Activated CD4-positive, alpha-beta memory T cell treated with anti-CD3 and anti-CD28 coated beads, Interleukin-2, amount 10 ng/mL, durations not matched to agents 7 days and 5 days (primary cell): ENCODE measurements at places on chromosomes 16 and 17. TPM values are rescaled to one million over a fixed set of nuclear protein-coding genes. Genes with fewer than 3 reads are reported as not detected.
A peak's percentile ranks its signal among the peaks of the same experiment; 100 is the strongest.

Gene TMEM238L
- total RNA-seq = not detected

Gene HIGD1B
- total RNA-seq = not detected

Gene KRT32
- total RNA-seq = not detected

Gene SRL
- total RNA-seq = not detected

Gene RDM1
- 16.9 TPM for total RNA-seq

Gene CREBBP
- total RNA-seq = 56.6 TPM

Gene PRAC2
- not detected for total RNA-seq

Gene RNF40
- total RNA-seq = 96.2 TPM

Gene CD300A
- 74.2 TPM for total RNA-seq

Gene HBA2
- total RNA-seq = not detected

Gene VMP1
- 398 TPM for total RNA-seq

DNA sequence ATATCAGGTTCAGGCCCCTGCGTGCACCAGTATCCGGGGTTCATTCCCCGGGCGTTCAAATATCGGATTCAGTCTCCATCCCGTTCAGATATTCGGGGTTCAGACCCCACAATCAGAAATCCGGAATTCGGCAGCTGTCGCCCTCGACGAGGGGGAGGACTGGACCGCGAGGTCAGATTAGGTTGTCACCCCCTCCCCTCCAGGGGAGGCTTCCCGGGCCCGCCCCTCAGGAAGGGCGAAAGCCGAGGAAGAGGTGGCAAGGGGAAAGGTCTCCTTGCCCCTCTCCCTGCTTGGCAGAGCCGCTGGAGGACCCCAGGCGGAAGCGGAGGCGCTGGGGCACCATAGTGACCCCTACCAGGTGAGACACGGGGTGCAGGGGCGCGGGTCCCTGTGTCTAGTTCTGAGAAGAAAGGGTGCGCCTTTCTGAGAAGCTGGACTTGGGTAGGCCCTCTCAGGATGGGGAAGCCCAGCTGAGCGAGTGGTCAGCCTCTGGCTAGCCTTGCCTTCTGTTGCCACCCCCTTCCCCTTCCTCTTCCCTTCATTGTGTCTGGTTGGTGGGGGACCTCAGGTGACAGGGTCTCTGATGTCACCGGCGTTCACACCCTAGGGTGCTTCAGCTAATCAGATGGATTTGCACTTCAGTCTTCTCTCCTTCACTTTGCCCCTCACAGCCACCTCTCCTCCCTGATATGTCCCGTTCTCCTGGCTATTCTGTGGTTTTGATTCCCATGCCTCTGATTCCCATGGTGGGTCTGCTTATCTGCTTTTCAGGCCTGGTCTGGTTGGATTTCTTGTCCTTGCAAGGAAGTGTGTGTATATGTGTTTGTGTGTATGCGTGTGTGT is 844 bp downstream of the TAOK2 start:
- DNase-seq = peak; percentile 42

DNA sequence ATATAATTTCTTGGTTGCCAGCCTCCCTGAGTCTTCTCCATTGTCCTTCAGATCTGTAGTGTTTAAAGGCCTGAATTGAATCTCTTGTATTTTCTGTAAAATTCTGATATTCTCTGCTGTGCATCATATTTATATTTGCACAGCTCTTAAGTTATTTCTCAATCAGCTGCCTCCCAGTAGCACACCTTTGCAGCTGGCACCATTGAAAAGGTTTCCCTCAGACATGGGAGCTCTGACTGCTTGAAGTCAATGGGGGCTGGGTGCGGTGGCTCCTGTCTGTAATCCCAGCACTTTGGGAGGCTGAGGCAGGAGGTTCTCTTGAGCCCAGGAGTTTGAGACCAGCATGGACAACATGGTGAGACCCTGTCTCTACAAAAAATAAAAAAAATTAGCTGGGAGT is 40.4 kb downstream of the PITPNC1 start:
- no peak for DNase-seq

DNA sequence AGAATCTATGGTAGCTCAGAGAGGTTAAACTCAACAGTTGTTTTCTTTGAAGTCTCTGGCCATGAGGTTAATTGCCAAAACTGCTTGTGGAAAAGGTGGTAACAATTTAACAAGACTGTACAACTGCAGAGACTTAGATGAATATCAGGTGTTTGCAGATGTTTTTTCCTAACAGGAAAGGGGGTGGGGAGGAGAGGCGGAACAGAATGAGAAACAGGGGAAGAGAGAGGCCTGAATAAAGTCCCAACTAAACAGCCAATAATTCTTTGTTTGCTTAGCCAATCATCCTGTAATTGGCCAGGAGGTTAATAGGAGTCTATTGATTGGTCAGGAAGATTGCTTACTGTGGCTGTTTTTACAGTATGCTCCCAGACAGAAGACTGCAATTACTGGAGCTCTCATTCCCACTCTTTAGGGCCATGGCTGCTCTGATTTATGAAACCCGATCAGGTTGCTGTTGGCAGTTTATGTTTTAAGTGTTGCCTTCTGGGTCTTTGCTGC is 249.7 kb upstream of the TBX2 start:
- DNase-seq = no peak

GRCh38 chr16:47258874-47259461 is 115.2 kb upstream of the NETO2 start:
- no peak for DNase-seq

- DNase-seq = no peak
Measured at GRCh38 chr16:87366288-87366687, 17.3 kb downstream of the FBXO31 start.

GRCh38 chr17:19728084-19728495 is 11.7 kb upstream of the SLC47A2 start:
- DNase-seq = no peak

- no peak for DNase-seq
Measured at GRCh38 chr17:79184219-79184618, 109.6 kb downstream of the ENGASE start.

GRCh38 chr17:82385559-82386254 is 14.1 kb downstream of the UTS2R start:
- no peak for DNase-seq

- DNase-seq = no peak
Measured at GRCh38 chr17:72053449-72053848, 67.4 kb upstream of the SOX9 start.

DNA sequence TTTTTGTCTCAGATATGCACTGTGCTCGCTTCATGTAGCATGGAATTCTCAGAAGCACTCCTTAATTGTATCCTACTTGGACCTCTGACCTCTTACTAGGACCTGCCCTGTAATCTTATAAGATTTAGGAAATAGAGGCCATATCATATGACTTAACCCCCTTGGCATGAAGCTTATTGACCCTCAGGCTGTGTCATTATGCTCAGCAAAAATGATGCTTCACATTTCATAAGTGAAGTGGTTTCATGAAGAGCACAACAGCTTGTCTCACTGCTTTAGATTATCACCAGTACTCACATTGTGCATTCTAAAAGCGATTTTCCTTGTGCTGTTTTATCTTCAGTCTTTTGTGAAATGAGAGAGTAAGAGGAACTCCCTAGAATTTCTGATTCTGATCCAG is 6.4 kb downstream of the PHKB start:
- no peak for DNase-seq

DNA sequence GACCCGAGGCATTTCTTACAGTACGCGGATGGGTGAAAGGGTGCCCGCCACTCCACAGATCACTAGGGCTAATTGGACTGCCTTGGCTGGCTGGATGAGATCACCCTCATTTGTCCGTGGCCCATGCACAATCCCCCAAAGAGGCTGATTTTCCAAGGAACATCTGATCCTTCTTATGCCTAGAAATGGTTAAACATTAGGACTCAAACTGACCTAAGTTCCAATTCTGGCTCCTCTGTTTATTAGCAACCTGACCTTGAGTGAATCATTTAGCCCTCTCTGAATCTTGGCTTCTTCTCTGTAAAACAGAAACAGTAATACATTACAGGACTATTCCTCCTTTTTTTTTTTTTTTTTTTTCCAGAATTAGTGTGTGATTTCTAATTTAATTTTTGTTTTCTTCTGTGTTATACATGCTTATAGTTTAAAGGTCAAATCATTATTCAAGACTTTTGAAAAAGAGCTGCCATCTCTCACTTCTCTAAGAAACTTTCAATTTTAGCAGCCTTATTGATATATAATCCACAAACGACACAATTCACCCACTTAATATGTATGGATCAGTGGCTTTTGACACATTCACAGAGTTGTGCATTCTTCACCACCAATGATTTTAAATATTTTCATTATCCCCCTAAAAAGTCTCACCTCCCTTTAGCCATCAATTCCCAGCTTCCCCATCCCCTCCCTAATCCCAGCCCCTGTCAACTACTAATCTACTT is 45.4 kb upstream of the TMEM132E start:
- DNase-seq = no peak

- DNase-seq = no peak
Measured at GRCh38 chr16:8776129-8776584, 21.3 kb downstream of the TMEM186 start.

- DNase-seq = no peak
Measured at GRCh38 chr16:2515180-2515851, 1.6 kb downstream of the ATP6V0C start.

DNA sequence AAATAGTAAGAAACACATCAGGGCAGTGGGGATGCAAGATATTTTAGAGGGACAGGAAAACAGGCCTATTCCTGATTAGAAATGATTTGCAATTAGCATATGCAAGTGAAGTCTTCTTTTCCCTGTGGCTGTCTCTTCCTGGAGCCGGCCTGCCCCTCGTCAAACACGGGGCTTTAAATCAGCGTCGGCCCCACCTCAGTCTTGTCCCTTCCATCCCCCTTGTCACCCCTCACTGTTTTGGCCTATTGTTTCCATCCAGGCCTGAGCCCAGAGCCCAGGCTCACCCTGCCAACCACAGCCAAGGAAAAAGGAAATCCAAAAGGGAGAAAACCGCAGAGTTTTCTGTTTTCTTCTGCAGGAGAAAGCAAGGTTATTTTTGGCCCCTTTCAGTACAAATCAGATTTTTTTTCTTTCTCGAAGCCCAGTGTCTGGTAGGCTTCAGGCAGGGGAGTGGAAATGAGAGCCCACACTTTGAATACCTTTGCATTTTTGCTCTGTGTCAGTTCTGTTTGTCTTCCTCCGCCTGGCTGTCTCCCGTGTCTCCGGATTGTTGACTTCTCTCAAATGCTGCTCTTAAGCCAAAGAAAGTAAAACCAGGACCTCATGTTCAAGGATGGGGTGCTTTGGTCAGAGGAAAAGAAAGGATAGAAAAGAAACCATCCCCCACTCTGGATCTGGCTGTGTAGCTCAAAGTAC is 399.9 kb upstream of the CDH11 start:
- no peak for DNase-seq

GRCh38 chr17:66076546-66077190 is 115.3 kb downstream of the CEP112 start:
- DNase-seq = no peak

GRCh38 chr17:3693141-3693540 is 2.8 kb downstream of the P2RX5 start:
- DNase-seq = no peak

DNA sequence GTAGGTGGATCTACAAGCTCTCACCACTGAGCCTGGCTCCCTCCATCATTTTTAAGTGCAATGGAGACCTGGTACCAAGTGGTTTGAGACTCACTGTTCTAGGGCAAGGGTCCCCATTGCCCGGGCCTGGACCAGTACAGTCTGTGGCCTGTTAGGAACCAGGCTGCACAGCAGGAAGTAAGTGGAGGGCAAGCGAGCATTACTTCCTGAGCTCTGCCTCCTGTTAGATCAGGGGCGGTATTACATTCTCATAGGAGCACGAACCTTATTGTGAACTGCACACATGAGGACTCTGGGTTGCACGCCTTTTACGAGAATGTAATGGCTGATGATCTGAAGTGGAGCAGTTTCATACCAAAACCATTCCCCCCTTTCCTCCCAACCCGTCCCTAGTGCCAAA is 6.8 kb upstream of the ZNF594 start:
- no peak for DNase-seq

DNA sequence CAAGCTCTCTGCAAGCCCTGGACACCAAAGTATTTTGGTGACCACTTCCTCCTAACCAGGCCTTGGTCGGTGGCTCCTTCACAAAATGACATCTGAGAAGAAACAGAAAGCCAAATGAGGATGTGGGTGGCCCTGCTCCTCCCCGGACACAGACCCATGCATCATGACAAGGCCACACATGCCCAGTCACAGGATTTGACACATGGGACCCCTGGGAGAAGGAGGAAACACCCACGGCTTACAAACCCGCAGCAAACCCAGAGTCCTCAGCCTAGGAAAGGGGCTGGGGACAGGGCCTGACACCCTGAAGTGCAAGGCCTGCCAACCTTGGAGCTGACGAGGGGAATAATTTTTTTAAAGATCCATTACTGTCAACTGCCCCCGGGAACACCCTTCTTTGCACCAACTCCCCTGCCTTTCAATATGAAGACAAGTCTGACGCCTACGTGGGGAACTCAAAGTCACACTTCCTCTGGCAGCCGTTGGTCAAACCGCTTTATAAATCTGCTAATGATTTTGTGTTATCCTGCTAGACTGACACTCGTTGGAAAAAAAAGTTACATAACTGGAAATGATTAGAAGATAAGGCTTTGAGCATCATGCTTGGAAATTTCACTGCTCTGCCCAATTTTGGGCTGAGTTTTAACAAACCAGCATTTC is 41.3 kb downstream of the GAS7 start:
- peak; percentile 16 for DNase-seq

- DNase-seq = no peak
Measured at GRCh38 chr17:75059369-75060345, 12.6 kb downstream of the KCTD2 start.

- peak; percentile 35 for DNase-seq
Measured at GRCh38 chr16:4649744-4650442, 25.3 kb downstream of the MGRN1 start.

- DNase-seq = no peak
Measured at GRCh38 chr16:6193718-6194117, 1096.1 kb upstream of the EEF2KMT start.
